Thoracic aorta (tissue), 2 donors: ENCODE measurements at places on chromosomes 1 and 21.

DNA sequence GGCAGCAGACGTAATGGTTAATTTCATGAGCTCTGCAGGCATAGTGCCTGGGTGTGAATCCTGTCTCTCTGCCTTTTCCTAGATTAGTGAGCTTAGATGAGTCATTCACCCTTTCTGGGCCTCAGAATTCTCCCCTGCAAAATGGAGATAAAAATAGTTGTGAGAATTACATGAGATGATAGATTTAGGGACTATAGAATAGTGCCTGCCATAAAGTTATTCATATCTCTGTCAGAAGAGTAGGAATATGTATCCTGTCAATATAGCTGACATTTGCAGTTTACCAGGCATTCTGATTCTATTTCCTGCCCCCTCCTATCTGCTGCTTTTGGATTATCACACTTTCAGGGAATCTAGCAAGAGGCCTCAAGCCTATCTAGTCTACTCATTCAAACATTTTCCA is 112.0 kb downstream of the PDE4B start:
- no peak for DNase-seq

GRCh38 chr1:200894712-200895442 is at the start of gene INAVA:
Gene INAVA, plus strand, starts transcription at chr1:200894900. Its CDS starts 3,501 bp downstream, at chr1:200898401.
- no peak for DNase-seq

- no peak for DNase-seq
These were observed 36.3 kb upstream of the C1orf21 start for GRCh38 chr1:184350573-184350972.

- DNase-seq: no peak
These were observed 95.2 kb upstream of the NCAM2 start for GRCh38 chr21:20902998-20903397.

DNA sequence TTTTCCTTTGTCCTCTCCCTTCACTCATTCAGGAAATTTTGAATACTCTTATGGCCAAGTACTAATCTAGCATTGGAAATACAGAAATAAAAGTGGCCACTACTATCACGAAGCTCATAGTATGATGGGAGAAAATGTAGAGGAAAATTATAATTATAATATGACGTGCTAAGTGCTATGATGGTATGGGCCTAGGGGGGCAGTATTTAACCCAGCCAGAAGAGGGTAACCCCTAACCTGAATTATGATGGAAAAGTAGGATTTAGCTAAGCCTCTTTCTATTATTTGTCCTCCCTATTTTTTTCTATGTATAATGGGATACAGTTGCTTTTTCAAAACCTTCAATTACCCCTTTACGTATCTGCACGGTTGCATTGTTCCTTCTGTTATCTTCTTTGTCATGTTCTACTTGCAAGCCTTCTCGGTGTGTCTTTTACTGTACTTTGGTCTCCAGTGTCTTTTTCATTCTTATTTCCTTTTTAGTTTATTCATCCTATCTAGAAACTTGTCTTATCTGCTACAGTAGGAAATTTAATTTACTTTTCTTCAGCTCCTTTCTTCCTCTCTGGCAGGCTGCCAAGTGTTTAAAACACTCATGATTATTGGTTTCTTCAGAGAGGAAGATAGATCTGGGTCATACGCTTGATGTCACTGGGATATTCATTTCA is 88.8 kb upstream of the GPR52 start:
- no peak for DNase-seq

- no peak for DNase-seq
These were observed 6.9 kb upstream of the PROX1 start for GRCh38 chr1:213980906-213981305.
